Breast epithelium (tissue), 4 donors: ENCODE measurements at places on chromosomes 13 and 19.

GRCh38 chr19:46173886-46174480 lies 25.9 kb downstream of the IGFL2 start:
- no peak for DNase-seq

DNA sequence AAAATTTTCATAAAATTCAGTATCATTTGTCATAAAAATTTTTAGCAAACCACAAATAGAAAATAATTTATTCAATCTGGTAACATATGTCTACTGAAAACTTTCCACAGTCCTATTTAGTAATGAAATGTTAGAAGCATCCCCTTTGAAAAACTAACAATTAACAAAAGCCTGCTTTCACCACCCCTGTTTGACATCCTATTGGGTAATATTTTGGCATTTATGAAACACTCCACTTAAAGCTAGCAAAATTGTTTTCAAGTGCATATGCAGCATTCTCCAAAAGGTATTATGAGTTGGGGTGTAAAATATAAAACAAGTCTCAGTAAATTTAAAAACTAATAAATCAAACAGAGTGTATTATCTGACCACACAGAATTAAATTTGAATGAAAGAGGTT lies 189.4 kb downstream of the NBEA start:
- DNase-seq = no peak

- DNase-seq = no peak
These were observed 496.7 kb downstream of the EFNB2 start for GRCh38 chr13:106038752-106039151.

DNA sequence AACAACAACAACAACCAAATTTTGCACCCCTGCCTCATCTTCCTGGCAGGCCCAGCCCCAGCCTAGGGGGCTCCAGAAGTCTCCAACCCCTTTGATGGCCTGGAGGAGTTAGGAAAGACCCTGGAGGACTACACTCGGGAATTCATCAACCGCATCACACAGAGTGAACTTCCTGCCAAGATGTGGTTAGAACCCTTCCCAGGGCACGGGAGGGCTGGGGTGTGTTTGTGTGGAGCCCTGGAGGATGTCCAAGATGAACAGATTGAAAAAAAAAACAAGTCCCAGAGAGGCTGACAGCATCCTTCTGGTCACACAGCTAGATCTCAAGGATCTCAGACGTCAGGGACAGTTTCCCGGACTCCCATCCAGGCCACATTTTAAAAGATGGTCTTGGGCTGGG lies 13.3 kb downstream of the APOC1 start:
- no peak for DNase-seq

DNA sequence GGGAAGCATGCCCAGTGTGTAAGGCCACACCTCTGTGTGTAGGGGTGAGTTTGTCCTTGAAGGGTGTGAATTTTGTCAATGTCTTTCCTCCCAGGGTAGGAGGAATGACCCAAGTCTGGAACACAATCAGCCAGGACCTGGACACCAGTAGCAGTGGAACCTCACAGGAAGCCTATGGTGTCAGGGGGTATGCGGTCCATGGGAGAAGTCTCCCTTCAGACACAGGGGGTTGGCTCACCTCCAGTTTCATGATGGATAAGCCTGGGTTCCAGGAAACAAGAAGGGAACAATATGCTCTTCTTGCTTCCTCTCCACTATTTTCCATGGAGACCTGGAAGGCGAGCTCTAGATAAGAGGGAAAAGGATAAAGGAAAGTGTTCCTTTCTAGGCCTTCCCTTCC lies 23.9 kb downstream of the B3GLCT start:
- DNase-seq = no peak

DNA sequence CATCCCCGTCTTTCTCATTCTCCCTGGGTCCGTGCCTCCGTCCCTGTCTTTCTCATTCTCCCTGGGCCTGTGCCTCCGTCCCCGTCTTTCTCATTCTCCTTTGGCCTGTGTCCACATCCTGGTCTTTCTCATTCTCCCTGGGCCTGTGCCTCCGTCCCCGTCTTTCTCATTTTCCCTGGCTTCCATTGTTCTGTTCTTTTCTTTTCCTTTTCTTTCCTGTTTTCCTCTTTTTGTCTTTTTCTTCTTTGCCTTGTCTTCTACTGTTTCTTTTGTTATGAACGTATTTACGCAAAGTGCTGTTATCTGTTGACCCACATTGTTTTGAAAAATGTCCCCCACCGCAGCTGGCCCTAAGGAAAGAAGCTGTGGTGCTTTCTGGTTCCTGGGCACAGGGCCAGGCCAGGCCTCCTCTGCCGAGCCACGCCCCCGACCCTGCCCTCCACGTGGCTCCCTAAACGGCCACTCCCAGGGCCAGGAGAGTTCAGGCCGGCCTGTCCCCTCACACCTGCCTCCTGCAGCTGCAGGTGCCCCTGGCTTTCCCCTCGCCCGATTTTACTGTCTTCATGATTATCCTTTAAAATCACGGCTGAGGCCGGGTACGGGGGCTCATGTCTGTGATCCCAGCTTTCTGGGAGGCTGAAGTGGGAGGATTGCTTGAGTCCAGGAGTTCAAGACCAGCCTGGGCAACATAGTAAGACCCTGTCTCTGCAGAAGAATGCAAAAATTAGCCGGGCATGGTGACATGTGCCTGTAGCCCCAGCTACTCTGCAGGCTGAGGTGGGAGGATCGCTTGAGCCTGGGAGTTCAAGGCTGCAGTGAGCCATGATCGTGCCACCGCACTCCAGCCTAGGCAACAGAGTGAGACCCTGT lies 14.0 kb upstream of the TMPRSS9 start:
- no peak for DNase-seq

DNA sequence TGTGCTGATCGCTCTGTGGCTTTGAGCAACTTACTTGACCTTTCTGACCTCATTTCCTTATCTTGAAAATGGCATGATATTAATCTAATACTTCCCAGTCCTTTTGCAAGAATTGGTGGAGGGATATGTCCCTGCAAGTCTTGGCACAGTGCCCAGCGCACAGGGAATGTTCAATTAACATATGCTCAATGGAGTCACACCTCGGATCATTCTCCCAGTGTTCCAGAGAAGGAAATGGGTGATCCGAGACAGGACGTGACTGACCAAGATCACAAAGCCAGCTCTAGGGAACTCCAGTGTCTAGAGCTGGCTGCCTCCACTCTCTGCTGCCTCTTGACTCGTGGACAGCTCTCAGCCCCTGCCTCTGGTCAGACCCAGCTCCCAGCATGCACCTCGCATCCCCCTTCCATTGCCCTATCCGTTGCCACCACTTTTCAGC lies 3.6 kb downstream of the CDC42EP5 start:
- DNase-seq = no peak

DNA sequence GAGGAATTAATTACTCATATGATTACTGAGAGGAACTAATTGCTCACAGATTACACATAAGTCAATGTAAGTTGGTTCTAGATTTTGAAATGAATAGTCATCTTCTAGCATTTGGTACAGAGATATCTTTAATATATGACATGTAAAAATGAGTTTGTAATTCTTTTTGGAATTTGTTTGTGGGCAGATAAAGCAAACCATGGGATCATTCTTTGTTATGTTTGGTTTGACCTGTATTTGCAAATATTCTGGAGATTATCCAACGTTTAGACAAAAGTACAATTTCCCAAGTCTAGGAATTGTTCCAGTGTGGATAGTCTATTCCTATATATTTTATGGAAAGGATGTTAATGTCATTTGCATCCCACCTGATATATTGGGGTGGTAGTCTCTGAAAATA lies 309.6 kb upstream of the EDNRB start:
- no peak for DNase-seq

DNA sequence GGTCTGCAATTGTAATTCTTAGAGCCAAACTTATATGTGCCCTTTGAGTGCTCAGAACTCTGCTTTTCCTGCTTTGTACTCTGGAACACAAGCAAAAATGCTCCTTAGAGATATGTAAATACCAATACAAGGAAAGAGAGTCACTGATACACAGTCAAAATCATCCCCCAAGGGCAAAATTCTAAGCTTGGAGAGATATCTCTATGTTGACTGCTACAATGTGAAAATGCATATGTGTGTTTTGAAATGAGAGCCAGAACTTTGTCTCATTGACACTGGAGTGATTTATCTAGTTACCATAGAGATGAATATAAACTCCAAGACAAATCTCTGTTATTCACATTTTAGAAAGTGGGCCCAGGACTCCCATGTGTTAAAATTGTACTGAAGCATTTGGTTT lies 494.8 kb upstream of the SLITRK1 start:
- DNase-seq = no peak
